RWPE1 (cell line): ENCODE measurements at places on chromosomes 11 and 22.

DNA sequence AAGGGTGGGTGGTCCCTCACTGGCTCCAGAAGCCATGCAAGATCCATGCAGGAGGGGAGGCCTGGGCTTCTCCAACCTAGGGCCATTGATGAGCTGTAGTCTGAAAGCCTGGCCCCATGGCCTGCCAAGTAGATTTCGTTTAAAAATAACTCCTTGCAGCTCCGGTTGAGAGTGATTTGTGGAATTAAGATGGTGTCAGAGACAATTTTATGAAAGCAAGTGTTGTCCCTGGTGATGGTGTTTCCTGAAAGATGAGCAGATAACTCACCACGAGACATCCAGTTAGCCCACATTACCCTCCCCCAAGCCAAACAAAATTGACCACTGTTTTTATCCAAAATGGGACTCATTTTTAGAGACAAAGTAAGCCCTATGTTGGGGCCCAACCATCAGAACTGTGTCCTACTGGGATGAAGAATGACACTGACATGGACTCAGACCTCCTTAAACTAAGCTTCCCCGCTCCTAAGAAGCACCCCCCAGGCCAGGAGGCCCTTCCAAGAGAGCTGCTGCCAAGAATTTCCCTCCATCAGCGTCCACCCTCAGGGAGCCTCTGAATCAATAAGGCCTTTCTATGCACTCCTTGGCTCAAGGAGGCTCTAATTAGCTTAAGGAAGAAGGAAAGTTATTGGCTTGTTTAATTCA, 174.2 kb upstream of the NCAM1 start:
- no peak for DNase-seq

DNA sequence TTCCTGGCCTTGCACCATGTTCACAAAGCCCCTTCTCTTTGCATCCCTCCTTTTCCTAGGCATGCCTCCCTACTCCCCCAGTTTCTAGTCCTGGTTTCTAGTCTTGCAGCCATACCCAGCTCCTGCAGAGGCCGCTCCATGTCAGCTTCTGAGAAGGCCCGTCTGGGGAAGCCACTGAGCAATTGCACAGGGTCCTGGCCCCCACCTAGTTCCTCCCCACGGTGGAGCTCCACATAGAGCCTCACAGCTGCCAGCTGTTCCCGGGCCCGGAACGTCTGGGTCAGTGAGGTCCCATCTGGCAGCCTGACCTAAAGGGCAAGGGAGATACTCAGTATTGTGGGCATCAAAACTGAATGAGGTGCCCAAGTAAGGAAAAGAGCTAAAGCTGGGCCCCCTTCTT, 2.2 kb downstream of the UBXN1 start:
- no peak for DNase-seq

GRCh38 chr11:2464451-2465165, 19.8 kb downstream of the KCNQ1 start:
- no peak for DNase-seq

- no peak for DNase-seq
Measured at GRCh38 chr11:126188332-126189108, 22.9 kb downstream of the RPUSD4 start.

GRCh38 chr11:60876168-60876485, 8.8 kb downstream of the ZP1 start:
- DNase-seq = no peak

DNA sequence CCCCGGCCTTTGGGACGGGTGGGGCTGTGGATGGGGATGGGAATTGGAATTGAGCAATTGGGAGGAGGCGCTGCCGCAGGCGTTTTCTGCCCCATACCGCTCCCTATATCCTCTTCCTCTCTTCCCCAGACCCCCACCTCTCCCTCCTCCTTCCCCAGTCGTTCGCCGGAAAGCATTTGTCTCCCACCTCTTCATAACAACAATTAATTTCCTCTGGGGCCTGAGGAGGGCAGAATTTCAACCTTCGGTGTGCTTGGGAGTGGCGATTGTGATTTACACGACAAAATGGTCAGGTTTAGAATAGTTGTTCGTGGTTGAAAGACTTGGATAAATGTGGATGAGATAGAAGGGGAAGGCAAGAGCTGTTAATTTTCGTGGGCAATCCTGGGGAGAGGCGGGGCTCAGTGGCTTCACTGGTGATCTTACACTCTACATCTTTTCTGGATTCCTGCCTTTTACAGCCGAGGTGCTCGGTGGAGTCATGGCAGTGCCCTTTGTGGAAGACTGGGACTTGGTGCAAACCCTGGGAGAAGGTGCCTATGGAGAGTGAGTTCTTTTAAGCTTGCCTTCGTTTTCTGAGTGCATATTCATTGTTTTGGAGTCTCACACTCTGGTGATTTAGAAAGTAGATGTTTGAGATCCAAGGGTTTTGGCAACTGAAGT, 1.5 kb downstream of the CHEK1 start:
- DNase-seq = no peak

DNA sequence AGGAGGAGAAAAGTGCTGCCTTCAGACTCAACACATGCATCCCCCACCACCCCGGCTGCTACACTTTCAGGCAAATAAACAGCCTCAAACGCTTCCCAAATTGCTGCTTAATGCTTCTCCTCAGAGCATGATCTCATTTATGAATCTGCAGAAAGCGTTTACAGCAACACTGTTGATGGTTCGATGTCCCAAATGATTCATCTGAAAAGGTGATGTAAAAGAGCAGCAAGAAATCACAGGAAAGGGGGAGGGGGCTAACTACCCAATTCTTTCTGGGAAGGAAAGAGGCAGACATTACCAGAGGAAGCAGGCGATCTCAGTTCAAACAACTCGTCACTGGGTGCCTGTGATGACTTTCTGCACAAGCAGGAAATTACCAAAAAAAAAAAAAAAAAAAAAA, 119.6 kb downstream of the TENM4 start:
- DNase-seq = no peak

DNA sequence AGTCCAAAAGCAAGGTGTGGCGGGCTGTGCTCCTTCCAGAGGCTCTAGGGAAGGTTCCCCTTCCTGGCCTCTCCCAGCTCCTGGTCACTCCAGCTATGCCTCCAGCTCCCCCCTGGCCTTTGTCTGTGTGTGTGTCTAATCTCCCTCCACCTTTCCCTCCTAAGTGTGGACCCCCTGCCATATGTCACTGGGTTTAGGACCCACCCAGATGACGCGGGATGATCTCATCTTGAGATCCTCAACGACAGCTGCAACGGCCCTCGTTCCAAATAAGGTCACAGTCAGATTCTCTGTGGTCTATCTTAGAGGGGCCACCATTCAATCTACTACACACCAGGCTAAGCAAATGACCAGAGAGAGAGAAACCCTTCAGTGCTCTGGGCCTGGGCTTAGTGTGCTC, 107.9 kb downstream of the ARHGAP8 start:
- no peak for DNase-seq

GRCh38 chr11:61415381-61415780, 14.4 kb downstream of the CPSF7 start:
- no peak for DNase-seq

DNA sequence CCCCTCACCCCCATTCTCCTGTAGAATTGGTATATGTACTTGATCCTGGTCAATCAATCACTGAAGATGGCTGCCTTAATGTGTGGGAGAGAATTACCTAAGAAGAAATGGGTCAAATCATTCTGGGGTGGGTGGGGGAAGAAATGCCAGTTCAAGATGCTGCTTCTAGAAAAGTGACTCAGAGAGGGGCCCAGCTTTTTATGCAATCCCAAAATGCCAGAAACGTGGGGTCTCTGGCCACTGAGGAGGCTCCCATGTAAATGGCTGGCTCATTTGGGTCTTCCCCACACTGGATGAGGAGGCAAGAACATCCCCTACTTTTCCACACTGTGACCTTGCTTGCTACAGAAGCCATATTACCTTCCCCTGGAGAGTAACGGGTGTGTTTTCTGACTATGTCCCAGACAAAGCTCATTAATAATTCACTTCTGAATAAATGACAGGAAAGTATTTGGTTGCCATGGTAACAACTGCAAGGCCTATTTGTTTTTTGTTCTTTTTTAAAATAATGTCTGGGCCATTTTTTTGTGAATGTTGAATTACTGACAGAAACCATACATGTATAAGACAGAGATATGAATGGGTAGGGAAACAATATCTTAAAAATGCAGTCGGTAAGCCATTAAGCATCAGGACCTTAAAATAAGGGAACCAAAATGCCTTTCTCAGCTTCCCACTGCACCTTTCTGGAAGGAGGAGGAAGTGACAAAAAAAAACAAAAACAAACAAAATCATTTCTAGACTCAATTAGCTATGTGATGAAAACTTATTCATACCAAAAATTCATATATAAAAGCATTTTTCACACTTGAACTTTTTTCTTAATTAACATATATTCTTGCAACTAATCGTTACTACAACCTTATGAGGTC, 32.0 kb downstream of the SLC1A2 start:
- DNase-seq = no peak

GRCh38 chr11:73315293-73316020, 7.4 kb downstream of the ARHGEF17 start:
- no peak for DNase-seq

- DNase-seq = no peak
Measured at GRCh38 chr11:11937433-11937832, 71.0 kb downstream of the DKK3 start.

GRCh38 chr11:113577356-113578032, 102.3 kb upstream of the DRD2 start:
- DNase-seq = no peak

DNA sequence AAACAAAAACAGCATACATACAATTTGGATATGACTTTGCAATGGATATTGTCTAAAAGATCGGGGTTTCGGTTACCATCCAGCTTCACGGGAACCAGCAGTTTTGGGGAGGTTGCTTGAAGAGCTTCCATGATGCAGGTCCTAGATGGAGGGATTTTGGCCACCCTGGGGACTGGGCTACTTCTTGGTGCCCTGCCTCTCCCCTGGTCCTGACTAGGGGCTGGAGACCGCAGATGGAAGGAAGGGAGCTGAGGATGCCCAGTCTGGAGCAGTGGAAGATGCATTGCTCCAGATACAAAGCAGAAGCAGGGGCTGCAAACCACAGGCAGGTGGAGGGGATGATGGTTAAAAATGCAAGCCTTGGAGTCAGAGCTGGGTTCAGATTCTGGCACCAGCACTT, 13.5 kb downstream of the SOX10 start:
- DNase-seq = no peak

DNA sequence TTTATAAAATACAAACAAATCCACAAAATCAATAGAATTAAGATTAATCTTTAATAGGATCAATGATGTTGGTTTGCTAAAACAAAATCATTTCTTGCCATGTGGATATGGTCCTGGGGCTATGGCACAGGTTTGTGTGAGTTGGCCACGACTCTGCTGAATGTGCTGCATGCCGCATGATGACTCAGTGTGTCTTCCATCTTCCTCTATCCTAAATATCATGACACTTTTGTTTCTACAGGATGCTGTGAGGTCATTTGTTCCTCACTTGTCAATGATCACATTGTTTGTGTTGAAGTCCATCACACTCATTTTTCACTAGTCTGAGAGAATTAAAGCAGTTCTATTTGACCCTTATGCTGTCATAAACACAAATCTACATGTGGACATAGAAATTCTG, 167.2 kb upstream of the ZBED5 start:
- DNase-seq = peak; percentile 4
